ENCODE measurements at places on chromosomes 2 and 18. TPM values are rescaled to one million over a fixed set of nuclear protein-coding genes. Genes with fewer than 3 reads are reported as not detected.

GRCh38 chr2:127437781-127438726, 19.8 kb downstream of the PROC start:
- peaks cover 3% of the 10 kb centered on the region for H3K36me3 ChIP-seq
- no peaks in the 10 kb centered on the region for H3K27me3 ChIP-seq
- H3K4me3 ChIP-seq, result no peak overlapping the region
- no peak for DNase-seq
- peaks cover 4% of the 10 kb centered on the region for H3K4me1 ChIP-seq
- peak overlapping the region; percentile 88 for H3K27ac ChIP-seq

DNA sequence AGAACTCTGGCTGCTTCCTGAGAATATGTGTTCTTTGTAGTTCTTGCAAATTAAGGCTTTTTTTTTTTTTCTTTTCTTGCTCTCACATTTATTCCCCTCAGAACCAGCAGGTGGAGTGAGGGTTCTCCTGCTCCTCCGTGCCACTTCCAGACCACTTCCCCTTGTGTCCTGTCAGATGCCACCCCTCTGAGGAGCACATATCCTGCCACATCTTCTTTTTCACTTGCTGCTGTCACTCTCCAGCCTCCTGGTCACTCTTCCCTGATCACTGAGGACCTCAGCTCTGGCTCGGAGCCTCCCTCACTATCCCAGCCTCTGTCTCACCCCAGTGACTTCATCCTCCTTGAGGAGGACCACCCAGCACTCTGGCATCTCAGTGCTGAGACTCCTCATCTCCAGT, 100.5 kb downstream of the TACR1 start:
- no peak overlapping the region for H3K27ac ChIP-seq
- H3K4me3 ChIP-seq, result no peak overlapping the region
- peaks cover 3% of the 10 kb centered on the region for H3K27me3 ChIP-seq

DNA sequence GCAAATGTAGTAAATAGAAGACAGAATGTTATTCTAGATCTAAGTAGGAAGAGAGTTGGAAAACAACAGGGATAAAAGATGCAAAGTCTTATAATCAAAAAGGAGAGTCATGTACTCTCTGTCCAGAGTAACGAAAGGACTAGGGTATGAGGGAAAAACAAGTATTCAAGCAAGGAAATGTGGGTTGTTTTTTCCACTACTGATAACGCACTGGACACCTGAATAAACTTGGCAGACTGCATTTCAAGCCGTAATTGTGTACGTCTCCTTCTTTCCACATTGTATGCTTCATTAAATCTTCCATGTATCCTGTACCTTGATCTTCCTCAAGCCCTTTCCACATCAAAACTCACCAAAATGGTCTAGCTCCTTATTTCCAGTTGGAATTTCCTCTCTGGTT, 420.6 kb downstream of the ZEB2 start:
- DNase-seq, result no peak
- no peak overlapping the region for H3K4me3 ChIP-seq
- H3K36me3 ChIP-seq, result peaks cover 4% of the 10 kb centered on the region
- no peak overlapping the region for H3K27ac ChIP-seq

DNA sequence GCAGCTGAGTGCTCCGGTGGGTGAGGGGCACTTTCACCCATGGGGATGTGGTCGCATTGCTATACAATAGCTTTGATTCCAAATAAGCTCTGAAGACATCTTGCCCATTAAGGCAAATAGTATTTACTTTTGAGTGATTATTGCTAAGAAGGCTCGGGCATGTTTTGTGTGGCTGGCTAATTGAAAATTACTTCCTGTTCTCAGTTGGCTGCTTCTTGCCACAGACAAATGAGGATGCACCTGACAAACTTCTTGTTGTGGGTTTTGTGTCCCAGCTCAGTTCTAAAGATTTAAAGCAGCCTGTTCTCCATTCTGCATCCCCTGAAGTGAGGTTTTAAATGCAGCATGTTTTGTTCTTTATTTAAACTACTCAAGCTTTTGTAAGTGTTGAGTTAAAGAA, 88.3 kb downstream of the KCNS3 start:
- H3K27me3 ChIP-seq, result no peaks in the 10 kb centered on the region
- H3K4me3 ChIP-seq, result no peak overlapping the region
- no peak overlapping the region for H3K27ac ChIP-seq
- peaks cover 5% of the 10 kb centered on the region for H3K4me1 ChIP-seq
- H3K36me3 ChIP-seq, result no peaks in the 10 kb centered on the region

DNA sequence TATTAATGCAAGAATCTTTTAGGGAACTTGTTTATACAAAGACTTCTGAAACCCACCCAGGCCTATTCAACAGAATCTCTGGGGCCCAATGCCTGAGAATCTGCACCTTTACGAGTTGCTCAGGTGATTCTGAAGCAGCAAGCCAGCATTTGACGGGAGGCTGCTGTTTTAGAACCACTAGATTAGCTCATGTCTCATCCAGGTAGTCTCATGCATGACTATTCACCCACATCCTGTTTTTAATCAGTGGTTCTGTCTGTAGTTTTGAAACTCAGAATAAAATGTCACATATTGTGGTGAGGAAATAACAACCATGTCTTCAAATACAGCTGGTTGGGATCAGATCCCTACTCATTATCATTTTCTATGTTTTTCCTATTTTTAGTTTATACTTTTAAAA, 39.5 kb downstream of the CYTIP start:
- no peak overlapping the region for H3K4me3 ChIP-seq
- no peaks in the 10 kb centered on the region for H3K4me1 ChIP-seq
- no peaks in the 10 kb centered on the region for H3K27me3 ChIP-seq
- no peak overlapping the region for H3K27ac ChIP-seq
- DNase-seq, result no peak

DNA sequence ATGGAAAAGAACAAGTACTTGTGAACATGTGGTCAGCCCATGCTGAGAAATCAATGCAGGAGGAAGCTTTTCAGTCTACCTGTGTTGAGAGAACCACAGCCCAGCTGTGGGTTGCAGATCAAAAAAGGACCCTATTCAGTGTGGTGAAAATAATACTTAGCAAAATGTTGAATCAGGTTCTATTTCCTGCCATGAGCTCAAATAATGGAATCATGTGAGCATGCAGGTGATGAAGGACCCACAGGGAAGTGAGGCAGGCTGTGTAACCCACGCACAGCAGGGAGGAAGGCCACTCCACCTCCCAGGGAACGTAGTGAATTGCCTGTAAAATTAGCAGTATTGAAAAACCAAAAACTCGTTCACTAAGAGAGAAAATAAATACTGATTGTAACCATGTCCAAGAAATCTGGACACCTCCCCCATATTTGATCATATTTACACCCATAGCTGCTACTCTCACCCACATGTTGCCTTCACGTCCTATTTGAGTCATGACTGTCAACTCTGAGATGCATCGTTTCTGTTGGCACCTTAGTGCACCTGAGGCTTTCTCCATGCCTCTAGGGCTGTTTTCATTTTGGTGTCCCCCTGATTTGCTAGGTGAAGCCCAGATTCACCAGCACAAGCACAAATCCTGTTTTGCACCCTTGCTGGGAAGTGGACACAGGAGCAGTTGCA, 20.5 kb upstream of the BCL2L11 start:
- no peak overlapping the region for H3K4me3 ChIP-seq
- H3K4me1 ChIP-seq, result peaks cover 53% of the 10 kb centered on the region
- no peak for DNase-seq
- H3K27me3 ChIP-seq, result no peaks in the 10 kb centered on the region

GRCh38 chr2:144582651-144583380, 62.9 kb upstream of the ZEB2 start:
- H3K4me3 ChIP-seq, result no peak overlapping the region
- DNase-seq, result no peak
- H3K36me3 ChIP-seq, result peaks cover 3% of the 10 kb centered on the region
- H3K4me1 ChIP-seq, result peaks cover 58% of the 10 kb centered on the region
- H3K27me3 ChIP-seq, result no peaks in the 10 kb centered on the region

GRCh38 chr18:35024965-35025364, 16.2 kb upstream of the MAPRE2 start:
- H3K4me1 ChIP-seq, result peaks cover 14% of the 10 kb centered on the region
- no peak overlapping the region for H3K27ac ChIP-seq
- H3K36me3 ChIP-seq, result no peaks in the 10 kb centered on the region

GRCh38 chr2:86482034-86482433, 40.9 kb downstream of the KDM3A start:
- H3K27ac ChIP-seq, result no peak overlapping the region
- H3K4me3 ChIP-seq, result no peak overlapping the region
- no peak for DNase-seq
- peaks cover 27% of the 10 kb centered on the region for H3K36me3 ChIP-seq
- no peaks in the 10 kb centered on the region for H3K4me1 ChIP-seq

GRCh38 chr2:48530033-48530811, at the start of gene STON1:
Gene STON1, plus strand, starts transcription at chr2:48530154. Its CDS starts 50,480 bp downstream, at chr2:48580634.
- peak within 1 kb of the TSS; percentile 91 for H3K4me3 ChIP-seq
- peak; percentile 17 for DNase-seq
- peaks cover 39% of the 10 kb centered on the region for H3K4me1 ChIP-seq
- H3K27me3 ChIP-seq, result no peaks in the 10 kb centered on the region
- H3K36me3 ChIP-seq, result no peaks in the 10 kb centered on the region

DNA sequence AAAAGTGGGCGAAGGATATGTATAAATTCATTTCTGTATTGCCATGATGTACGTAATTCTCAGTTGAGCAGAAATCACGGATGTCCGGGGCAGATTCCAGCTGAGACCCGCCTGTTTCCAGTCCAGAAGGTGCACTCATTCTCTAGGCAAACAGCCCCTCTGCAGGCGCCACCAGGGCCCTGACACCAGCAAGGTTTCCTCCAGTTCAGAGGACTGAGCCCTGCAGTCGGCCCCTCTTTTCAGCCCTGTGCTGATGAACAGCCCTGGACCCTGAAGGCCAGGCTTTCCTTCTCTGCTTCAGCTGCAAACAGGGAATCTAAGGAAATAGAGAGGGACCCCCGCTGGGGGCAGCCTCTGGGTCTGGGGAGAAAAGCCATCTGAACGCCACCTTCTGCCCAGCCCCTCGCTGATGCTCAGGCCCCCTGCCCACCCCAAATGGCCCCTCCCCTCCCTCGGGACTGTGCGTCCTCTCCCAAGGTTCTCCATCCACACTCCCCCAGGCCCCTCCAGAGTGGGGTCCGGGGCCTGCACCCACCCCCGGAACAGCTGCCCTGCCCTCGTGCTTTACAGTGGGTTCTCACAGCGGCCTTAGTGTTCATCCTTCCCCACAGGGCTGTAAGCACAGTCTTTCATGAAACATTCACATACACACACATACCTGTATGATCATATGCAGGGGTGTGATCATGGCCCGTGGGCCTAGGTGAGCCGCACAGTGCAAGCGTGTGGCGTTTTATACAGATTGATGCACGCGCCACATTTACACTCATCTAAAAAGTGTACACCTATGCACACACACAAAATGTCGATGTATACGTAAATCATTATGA, 12.1 kb downstream of the COPS9 start:
- H3K27ac ChIP-seq, result no peak overlapping the region
- peaks cover 14% of the 10 kb centered on the region for H3K36me3 ChIP-seq
- DNase-seq, result no peak

DNA sequence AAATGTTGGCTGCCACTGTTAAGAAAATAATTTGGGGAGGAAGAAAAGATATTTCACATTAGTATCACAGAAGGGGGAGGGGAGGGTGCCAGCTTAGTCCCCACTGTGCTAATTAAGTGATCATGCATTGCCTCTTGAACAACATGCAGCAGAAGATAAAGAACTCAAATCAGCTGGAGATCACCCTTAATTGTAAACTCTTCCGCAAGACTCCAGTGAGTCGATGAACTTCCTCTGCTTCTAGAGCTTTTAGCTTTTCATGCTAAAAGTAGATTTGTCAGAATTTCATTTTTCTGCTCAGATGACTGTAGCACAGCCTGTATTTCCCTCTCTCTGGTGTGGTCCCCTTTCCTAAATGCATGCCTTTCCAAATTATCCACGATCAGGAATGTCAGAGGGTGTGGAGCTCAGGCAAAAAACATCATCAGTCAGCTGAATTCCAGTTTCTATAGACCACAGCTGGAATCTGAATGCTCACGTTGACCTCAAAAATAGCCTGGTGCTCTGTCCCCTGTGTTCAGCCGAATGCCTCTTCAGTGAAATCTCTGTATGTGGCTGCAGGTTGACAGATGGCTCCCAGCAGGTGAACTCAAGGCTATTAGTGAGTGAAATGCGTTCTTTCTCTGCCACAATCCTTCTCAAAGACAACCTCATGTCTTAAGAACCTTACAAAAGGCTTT, 156.8 kb upstream of the UNC80 start:
- peaks cover 51% of the 10 kb centered on the region for H3K4me1 ChIP-seq
- no peak for DNase-seq
- peak overlapping the region; percentile 25 for H3K4me3 ChIP-seq
- peaks cover 30% of the 10 kb centered on the region for H3K36me3 ChIP-seq
- no peaks in the 10 kb centered on the region for H3K27me3 ChIP-seq

- DNase-seq, result no peak
- H3K4me3 ChIP-seq, result no peak overlapping the region
- H3K27me3 ChIP-seq, result peaks cover 14% of the 10 kb centered on the region
Observed at GRCh38 chr18:12234451-12235190, 19.5 kb upstream of the CIDEA start.

- peaks cover 6% of the 10 kb centered on the region for H3K27me3 ChIP-seq
- H3K27ac ChIP-seq, result no peak overlapping the region
- H3K36me3 ChIP-seq, result peaks cover 3% of the 10 kb centered on the region
- H3K4me3 ChIP-seq, result no peak overlapping the region
- no peak for DNase-seq
Observed at GRCh38 chr2:108345951-108346350, 31.8 kb upstream of the SULT1C4 start.

GRCh38 chr2:47186351-47186750, 31.2 kb upstream of the STPG4 start:
- H3K27ac ChIP-seq, result no peak overlapping the region
- no peak for DNase-seq
- no peaks in the 10 kb centered on the region for H3K27me3 ChIP-seq
- no peaks in the 10 kb centered on the region for H3K36me3 ChIP-seq
- no peak overlapping the region for H3K4me3 ChIP-seq

GRCh38 chr2:181371195-181371594, 86.0 kb upstream of the ITGA4 start:
- peak overlapping the region; percentile 75 for H3K4me3 ChIP-seq
- H3K4me1 ChIP-seq, result peaks cover 72% of the 10 kb centered on the region
- no peaks in the 10 kb centered on the region for H3K36me3 ChIP-seq
- no peaks in the 10 kb centered on the region for H3K27me3 ChIP-seq
- peak overlapping the region; percentile 83 for H3K27ac ChIP-seq
- no peak for DNase-seq

DNA sequence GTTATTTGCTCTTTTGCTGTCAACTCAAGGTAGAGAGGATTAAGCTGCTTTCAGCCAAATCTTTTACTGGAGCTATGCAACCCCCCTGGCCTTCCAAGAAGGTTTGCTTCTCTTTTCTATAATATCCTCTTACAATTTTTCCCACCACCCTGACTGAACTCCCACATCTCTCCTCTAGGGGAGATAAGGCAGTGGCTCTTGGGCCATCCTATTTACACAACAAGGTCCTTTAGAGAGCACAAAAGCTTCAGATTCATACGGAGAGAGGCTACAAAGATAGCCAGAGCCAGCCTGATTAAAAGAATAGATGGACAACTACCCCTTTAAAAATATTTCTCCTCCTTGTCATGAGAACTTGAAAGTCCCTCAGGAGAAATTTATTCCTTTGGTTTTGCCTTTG, 95.7 kb downstream of the TPGS2 start:
- no peaks in the 10 kb centered on the region for H3K4me1 ChIP-seq
- DNase-seq, result no peak
- H3K27ac ChIP-seq, result no peak overlapping the region
- no peaks in the 10 kb centered on the region for H3K27me3 ChIP-seq

GRCh38 chr18:31079973-31080372, 22.2 kb downstream of the DSC2 start:
- H3K27me3 ChIP-seq, result no peaks in the 10 kb centered on the region
- no peak overlapping the region for H3K4me3 ChIP-seq
- no peak for DNase-seq
- no peaks in the 10 kb centered on the region for H3K4me1 ChIP-seq
- peaks cover 4% of the 10 kb centered on the region for H3K36me3 ChIP-seq

ICA1L gene
- 15.1 TPM for total RNA-seq

ATP8B1 gene
- 0.05 TPM for total RNA-seq

CCNYL1 gene
- total RNA-seq, result 24.3 TPM

CTNNA2 gene
- 2.6 TPM for total RNA-seq

CRYGD gene
- not detected for total RNA-seq

Measured in neural crest cell (in vitro differentiated cells).